ENCODE measurements at places on chromosomes 16 and 17.
A peak's percentile ranks its signal among the peaks of the same experiment; 100 is the strongest.

DNA sequence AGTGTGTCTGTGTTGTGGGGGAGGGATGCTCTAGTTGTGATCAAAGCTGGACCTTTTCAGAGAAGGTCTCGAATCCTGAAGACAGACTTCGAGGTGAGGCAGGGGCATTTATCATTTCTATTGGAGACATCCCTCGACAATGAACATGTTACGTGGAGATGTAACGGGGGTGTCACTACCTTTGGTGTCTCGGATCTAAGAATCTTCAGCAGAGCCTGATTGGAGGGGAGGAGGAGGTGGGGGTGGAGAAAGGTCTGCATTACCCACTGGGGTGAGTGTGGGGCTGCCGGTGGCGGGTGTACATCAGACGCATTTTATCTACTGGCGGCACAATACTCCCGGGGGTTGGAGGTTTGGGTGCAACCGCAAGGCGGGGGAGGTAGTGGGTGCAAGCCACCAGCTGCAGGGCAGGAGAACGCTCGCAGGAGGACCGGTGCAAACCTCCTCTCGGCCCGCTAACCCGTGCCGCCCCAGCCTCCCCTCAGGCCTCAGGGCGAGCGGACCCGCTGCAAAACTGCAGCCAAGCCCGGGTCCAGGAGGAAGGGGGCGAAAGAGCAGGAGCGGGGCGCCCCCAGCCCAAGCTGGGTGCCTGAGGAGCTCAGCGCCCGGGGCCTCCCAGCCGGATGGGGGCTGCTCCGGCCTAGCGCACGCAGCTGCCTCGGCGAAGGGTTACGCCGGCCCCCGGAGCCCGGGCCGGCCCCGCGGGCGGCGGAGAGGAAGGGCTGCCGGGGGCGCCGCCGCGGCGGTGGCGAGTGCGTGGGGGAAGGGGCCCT, 735 bp downstream of the ZNF652 start:
- DNase-seq = peak; percentile 40

GRCh38 chr17:67549820-67550219, 167.9 kb upstream of the NOL11 start:
- no peak for DNase-seq

GRCh38 chr16:56710181-56710737, 19.7 kb upstream of the NUP93 start:
- no peak for DNase-seq

DNA sequence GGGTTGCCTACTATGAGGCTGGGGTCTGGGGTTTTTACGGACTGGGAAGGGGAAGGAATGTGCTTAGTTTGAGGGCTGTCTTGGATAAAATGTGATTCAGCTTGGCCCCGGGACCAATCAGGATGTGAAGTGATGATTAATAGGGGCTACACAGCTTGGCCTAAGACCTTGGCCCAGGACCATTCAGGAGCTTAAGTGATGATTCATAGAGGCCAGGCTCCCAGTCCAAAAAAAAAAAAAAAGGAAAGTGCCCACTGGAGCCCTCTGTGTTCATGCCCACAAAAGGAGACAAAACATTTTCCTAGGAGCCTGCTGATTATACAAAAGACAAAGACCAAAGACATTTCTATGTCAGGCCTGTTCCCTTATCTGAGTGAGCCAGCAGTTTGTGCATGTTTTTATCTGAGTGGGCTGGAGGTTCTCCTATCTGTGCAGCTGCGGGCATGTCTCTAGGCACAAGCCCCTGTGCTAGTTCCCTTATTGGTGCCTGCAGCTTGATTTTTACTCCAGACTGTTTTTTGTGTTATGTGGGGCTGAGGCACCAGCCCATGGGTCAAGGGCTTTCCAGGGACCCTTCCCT, 898.2 kb upstream of the GOT2 start:
- no peak for DNase-seq

GRCh38 chr17:33052856-33053255, 61.2 kb downstream of the SPACA3 start:
- no peak for DNase-seq

GRCh38 chr16:80887062-80887461, 82.7 kb upstream of the CDYL2 start:
- no peak for DNase-seq

DNA sequence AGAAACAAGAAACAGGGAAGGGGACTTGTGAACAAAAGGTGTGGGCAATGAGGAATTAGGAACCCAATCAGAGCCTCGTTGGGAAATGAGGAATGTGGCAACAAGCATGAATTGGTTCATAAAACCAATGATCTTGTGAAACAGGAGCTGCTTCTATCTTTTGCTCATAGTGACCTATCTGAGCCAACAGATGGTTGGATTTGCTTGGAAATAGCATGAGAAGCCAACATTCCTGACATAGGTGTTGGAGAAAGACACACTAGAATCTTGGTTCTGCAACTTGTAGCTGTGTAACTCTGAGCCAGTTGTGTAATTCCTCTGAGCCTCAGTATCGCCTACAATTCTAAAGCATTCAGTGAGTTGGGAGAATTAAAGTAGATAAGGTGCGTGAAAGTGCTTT, 251.9 kb upstream of the AXIN2 start:
- DNase-seq = no peak

GRCh38 chr17:16922386-16923096, 49.4 kb downstream of the TNFRSF13B start:
- no peak for DNase-seq
